ENCODE measurements at places on chromosomes 2 and 18.

DNA sequence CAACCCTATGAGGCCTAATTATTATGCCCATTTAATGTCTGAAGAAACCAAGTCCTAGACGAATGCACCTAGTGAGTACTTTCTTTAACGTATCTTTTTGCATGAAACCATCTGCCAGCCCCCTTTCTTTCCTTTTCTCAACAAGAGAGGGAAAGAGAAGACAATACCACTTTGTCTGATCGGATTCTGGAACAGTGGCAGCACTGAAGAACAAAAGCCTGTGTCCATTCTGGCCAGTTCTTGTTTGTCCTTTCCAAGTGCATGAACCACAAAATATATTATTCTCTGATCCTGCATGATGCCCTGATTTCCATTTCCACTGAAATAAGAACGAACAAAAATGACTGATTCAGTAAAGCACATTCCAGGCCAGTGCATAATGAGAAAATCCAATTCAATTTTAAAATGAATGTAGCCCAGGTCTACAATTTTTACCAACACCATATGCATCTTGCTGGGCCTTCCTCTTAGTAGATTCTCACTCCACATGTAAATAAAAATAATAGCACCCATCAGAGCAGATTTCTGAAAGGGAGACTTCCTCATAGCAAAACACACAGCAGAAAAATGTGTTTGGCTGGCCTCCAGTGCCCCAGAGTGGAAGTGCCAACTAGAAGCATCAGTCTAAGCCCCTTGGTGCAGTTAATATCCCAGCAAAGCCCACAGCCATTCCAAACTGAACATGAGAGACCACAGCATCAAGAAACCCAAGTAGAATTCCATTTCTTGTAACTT lies 422.6 kb upstream of the ID2 start:
- DNase-seq: no peak

- DNase-seq: no peak
These were observed 233.4 kb downstream of the RIT2 start for GRCh38 chr18:42882122-42882521.

DNA sequence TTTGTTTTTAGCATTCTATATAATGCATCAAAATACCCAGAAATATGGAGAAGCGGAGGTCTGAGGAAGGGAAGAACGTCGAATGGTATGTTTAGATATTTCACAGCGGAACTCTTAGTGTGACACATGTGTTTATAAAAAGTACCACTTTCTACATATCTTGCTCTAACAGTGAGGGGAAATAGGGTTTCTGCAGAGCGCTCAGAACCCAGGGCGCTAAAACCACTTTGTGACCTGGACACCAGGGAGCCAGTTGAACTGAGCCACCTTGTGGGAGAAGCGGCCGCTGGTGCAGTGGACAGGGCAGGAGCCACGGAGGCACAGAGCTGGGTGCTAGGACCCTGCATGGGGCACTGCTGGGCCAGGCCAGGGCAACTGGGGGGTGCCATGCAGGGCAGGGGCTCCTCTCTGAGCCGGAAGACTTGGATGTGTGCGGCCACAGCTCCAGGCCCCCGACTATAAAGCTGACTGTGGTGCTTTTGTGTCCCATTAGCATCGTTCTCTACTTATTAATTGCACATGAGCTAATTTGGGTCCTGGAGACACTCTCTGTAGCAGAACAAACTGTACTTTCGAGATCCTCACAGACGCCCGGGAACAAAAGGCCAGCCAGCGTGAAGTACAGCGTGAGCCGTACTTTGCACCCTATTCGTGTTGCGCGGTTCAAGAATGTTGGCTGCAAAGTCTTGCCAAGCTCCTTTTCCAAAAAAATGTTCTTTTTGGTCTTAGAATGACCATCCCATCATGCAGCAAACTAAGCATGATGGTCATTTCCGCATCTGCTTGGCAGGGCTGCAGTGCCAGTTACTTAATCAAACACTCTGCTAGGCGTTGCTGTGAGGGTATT lies 151.9 kb upstream of the ALKAL2 start:
- DNase-seq: no peak

GRCh38 chr2:151670346-151670745 lies 63.9 kb downstream of the NEB start:
- DNase-seq: peak; percentile 51

GRCh38 chr18:54184836-54185235 lies 39.6 kb downstream of the MBD2 start:
- DNase-seq: no peak

- no peak for DNase-seq
These were observed 33.4 kb upstream of the PPM1B start for GRCh38 chr2:44135296-44135695.

GRCh38 chr2:29747786-29748470 lies 173.5 kb downstream of the ALK start:
- no peak for DNase-seq

DNA sequence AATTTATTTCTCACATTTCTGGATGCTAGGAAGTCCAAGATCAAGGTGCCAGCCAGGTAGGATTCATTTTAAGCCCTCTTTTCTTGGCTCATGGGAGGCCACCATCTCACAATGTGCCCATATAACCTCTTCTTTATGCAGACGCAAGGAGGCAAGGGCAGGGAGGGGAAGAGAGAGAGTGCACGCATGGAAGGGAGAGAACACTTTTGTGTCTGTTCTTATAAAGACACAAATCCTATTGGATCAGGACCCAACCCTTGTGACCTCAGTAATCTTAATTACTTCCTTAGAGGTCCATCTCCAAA lies 32.5 kb downstream of the CMPK2 start:
- no peak for DNase-seq

GRCh38 chr2:50859110-50859509 lies 172.8 kb downstream of the NRXN1 start:
- no peak for DNase-seq

DNA sequence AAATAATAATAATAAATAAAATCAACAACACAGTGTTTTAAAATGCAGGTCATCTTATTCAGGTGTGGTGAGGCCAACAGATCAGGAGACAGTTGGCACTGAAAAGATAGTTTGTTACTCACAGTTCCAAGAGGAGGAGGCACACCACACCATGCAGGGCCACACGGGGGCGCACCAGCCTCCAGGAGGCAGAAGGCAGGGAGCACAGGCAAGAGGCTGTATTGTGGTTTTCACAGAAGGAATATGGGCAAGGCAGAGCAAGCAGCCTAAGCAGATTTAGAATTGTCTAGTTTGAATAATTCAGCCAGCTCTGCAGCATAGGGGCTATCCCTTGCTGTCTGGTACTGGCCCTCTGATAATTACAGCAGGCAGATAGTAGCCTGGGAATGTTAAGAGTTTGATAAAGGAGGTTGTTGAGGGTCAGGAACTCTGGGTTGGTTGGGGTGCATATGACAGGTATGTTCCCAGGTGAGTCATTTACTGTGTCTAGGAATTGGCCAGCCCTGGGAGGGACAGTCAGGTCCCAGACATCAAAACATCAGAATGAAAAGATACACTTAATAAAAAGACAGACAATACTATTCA lies 31.3 kb downstream of the KIAA2012 start:
- DNase-seq: peak; percentile 77

DNA sequence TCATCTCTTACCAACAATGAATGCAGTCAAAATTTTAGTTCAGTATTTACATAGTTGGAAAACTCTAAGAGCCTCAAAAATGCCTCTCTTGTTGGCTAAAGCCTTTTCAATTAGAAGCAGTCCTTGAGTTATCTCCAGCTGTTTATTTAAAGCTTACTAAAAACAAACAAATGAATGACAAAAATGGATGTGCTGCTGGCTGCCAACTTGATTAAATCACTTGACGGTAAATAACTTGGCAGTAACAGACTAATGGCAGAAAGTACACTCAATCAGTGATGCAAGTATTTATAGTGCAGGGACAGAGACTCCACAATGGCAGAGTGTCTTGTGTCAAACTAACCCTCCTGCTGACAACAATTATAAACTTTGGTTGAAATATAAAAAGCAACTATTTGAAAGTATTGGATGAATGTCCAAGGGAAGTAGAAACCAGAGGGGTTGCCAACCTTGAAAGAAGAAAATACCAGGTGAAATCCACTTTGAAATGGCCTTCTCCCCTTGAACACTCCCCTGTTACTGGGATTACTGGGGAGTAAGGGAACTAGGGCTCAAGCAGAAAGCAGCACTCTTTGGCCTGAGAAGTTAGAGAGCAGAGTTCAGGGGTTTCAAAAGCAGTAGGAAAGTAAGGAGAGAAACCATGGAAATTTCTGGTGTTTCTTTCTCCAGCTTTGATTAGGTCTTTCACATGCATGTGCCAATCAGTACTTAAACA lies 245.2 kb upstream of the SPHKAP start:
- no peak for DNase-seq

DNA sequence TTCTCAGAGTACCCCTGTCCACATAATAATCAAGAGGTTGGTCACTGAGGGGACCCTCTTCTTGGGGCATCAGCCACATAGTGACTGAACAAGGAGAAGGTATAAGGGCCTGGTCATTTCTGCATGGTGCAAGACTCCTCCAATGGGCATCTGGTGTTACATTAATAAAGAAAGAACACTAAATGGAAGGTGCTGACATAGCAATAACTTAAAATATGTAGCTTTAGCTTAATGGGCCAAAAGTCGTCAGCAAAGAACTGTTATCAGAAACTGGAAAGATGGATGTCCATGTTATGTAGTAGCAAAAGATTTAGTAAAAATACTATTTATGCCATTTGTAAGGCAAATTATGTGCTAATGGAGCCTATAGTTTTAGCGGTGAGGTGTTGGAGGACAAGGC lies 916.5 kb upstream of the SOX11 start:
- no peak for DNase-seq

DNA sequence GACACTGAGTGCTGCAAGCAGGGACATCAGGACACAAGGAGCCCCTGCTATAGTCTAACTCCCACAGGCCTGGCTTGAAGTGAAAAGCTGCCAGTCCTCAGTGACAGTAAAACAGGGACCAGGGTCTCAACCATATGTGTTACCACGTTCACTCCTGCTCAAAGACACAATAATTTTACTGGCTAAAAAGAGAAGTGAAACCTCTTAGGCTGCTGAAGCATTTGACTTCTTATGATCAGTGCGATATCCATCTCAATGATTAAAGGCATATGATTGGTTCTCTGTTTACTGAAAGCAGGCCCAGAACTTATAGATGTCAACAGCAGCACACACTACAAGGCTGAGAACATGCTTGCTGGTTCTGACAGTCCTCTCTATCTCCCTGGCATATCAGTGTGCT lies 129.8 kb upstream of the LMAN1 start:
- DNase-seq: no peak

GRCh38 chr2:174334278-174334715 lies 457 bp upstream of the SP9 start:
- no peak for DNase-seq

- no peak for DNase-seq
These were observed 65.5 kb downstream of the ZNF516 start for GRCh38 chr18:76429262-76430126.

GRCh38 chr2:188610050-188610444 lies 318.4 kb downstream of the GULP1 start:
- DNase-seq: no peak

GRCh38 chr2:99543247-99543646 lies 53.4 kb upstream of the REV1 start:
- DNase-seq: no peak

GRCh38 chr18:1227025-1227424 lies 322.4 kb downstream of the ADCYAP1 start:
- DNase-seq: no peak

DNA sequence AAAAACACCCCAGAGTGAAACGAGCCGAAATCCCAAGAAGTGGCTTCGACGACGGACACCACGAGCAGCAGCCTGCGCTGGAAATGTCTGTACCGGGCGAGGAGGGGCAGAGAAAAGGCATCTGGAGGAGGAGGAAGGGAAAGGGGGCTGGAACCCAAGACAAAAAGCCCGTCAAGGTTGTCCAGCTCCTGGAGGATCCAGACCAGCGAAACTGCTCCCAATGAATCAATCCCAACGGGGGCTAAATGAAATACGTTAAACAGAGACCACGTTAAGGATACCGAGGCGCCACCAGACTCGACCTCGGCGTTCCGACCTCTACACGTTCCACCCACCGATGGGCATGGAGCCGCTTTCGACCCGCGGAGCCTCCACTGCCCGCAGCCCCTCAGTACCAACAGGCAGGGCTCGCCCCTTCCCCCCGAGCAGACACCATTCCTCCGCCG lies 400 bp downstream of the CCDC88A start:
- DNase-seq: no peak

DNA sequence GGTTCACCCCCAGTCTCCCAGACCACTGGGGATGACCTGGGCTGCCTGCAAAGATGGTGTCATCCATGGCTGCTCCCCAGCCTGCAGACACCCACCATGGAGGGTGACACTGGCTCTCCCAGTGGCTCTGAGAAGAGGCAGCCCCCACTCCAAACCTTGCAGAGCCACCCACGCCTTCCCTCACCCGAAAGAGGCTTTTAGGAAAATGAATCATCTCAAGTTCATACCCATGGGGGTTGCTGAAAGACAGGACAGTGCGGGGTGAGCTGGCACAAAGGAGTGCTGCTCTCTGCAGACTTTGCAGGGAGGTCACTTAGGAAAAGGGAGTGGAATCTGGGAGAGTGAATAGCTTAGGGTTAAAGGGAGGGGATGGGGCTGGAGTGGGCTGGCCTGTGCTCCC lies 36.4 kb downstream of the MPHOSPH10 start:
- no peak for DNase-seq

GRCh38 chr18:79542876-79543750 lies 136.5 kb upstream of the CTDP1 start:
- no peak for DNase-seq

DNA sequence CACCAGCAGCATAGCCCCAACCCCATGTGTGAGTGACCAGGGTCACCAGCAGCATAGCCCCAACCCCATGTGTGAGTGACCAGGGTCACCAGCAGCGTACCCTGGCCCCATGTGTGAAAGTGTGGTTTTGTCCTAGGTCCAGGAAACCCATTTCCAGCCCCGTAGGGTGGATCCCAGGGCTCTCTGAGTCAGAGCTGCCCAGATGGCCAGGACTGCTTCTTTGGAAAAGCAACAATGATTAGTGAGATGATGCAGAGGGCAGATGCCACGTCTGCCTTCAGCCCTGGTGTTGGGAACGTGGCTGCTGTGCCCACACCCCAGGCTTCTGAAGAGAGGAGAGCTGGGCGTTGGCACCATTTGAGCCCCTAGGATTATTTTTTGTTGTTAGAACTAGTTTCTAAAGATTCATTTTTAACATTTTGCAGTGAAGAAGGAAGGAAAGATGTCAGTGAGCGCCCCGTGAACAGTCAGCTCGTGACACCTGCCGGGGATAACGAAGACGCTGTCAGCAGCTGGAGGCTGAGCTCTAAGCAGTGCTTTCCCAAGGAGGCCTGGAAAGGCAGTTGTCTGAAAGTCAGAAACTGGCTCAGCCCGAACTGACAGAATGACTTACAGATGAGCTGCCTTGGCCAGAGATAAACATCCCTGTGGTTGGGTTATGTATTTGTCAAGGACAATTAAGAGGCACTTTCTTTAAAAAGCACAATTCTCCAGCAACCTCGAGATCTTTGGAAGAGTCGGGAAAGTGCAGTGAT lies 32.1 kb upstream of the KCNG2 start:
- DNase-seq: no peak

GRCh38 chr2:173791502-173791901 lies 173.7 kb downstream of the SP3 start:
- no peak for DNase-seq

- DNase-seq: no peak
These were observed 9.3 kb downstream of the OTX1 start for GRCh38 chr2:63059793-63060471.

- peak; percentile 54 for DNase-seq
These were observed 725 bp downstream of the SLC66A2 start for GRCh38 chr18:79950515-79951341.

GRCh38 chr2:222330910-222331309 lies 32.1 kb upstream of the PAX3 start:
- no peak for DNase-seq

GRCh38 chr2:178286636-178287035 lies 92.3 kb downstream of the OSBPL6 start:
- no peak for DNase-seq

- DNase-seq: no peak
These were observed 58.2 kb downstream of the ICOS start for GRCh38 chr2:203994735-203995134.

Measured in stimulated activated effector memory CD8-positive, alpha-beta T cell treated with anti-CD3 and anti-CD28 coated beads, Interleukin-12 subunit alpha, Interleukin-12 subunit beta, amount 100 ng/mL, for 72 hours (primary cell).